ENCODE measurements at places on chromosomes 3 and 15.

DNA sequence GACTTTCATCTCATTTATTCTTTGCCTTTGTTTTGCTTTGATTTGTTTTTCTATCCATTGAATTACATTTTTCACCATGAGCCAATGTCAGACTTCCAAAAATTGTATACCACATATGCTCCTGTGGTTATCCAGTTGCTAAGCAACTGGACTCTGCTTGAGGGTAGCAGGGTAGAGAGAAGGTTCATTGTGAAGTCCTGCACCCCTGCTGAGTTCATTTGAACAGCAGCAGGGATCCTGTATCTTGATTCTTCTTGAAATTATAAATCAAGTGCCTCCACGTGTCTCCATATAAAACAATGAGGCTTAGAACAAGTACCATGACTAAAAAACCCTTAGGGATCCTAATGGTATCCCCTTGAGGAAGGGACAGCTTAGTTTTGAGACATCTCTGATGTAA lies 449.3 kb downstream of the ROBO2 start:
- DNase-seq: no peak

- DNase-seq: no peak
Observed at GRCh38 chr3:190734490-190734889, 128.0 kb downstream of the GMNC start.

DNA sequence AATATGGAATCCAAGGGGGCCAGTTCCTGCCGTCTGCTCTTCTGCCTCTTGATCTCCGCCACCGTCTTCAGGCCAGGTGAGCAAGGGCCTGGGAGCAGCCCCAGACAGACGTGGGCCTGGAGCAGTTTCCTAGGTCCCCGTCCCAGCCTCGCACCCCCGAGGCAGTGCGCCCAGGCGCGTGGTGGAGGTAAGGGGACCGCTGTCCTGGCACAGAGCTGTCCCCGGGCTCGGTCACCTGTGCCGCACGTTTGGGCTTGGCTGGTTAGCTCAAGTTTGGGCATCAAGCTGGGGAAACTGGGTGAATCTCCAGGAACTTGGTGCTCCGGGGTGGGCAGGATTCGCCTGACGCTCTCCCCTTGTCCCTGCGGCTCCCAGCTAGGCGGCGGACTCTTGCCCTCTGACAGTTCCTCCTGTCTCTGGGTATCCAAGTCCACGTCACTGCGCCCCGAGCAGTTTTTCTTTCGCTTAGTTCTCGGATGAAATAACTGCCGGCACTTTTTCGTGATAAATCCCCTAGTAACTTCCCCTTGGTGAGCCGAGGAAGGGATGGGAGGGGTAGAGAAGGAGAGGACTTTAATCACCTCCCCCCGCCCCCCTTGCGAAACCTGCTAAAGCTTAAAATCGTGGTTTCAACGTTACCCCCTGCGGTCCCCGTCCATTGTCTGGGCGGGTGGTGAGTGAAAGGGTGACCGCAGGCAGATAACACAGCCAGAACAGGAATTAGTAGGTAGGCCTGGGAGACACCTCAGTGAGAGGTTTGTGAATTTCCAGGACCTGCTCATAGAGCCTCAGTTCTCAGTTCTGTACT lies 901 bp downstream of the ALCAM start:
- DNase-seq: no peak

- no peak for DNase-seq
Observed at GRCh38 chr3:72855001-72855400, 6.8 kb upstream of the SHQ1 start.

GRCh38 chr15:52284164-52284563 lies 11.4 kb downstream of the MYO5C start:
- DNase-seq: no peak

GRCh38 chr3:166783206-166783605 lies 596.9 kb downstream of the ZBBX start:
- no peak for DNase-seq

GRCh38 chr3:58161435-58162398 lies 49.1 kb downstream of the DNASE1L3 start:
- peak; percentile 94 for DNase-seq

- no peak for DNase-seq
Observed at GRCh38 chr3:63030666-63031065, 155.4 kb upstream of the CADPS start.

- DNase-seq: no peak
Observed at GRCh38 chr15:70151003-70151402, 53.3 kb upstream of the TLE3 start.

DNA sequence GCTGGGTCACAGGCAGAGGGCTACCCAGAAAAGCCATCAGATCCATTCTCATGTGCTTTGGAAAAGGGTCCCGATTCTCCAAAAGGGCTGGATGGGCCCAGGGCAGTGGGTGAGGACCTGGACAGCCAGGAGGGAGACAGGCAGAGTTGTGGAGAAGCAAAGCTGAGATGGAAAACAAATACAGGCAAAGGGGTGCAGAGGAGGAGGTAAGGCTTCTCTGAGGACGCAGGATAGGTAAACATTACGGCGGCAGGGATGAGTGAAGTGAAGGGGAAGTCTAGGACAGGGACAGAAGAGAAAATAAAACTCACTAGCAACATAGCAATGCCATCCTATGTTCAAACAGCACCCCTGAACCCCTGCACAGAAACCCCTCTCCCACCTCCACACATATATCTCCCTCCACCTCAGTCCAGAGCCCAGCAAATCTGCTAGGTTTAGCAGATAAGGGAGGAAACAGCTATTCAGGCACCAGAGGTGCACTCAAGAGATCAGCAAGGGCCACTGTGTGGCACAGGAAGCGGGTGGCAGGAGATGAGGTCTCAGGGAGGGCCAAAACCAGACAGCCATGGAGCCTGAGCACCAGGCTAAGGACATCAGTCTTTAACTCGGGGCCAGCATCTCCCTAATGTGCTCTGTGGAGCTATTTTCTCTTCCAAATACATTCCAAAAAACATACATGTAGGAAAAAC lies 51.3 kb downstream of the HOMER2 start:
- DNase-seq: no peak

- no peak for DNase-seq
Observed at GRCh38 chr3:69791919-69792399, 52.7 kb downstream of the MITF start.

DNA sequence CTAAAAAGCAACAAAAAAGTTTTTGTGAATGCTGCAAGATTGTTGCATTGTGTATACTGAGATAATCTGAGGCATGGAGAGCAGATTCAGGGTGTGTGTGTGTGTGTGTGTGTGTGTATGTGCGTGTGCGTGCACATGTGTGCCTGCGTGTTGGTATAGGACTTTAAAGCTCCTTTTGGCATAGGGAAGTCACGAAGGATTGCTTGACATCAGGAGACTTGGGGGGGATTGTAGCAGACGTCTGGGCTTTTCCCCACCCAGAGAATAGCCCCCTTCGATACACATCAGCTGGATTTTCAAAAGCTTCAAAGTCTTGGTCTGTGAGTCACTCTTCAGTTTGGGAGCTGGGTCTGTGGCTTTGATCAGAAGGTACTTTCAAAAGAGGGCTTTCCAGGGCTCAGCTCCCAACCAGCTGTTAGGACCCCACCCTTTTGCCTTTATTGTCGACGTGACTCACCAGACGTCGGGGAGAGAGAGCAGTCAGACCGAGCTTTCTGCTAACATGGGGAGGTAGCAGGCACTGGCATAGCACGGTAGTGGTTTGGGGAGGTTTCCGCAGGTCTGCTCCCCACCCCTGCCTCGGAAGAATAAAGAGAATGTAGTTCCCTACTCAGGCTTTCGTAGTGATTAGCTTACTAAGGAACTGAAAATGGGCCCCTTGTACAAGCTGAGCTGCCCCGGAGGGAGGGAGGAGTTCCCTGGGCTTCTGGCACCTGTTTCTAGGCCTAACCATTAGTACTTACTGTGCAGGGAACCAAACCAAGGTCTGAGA lies 4.7 kb downstream of the BHLHE40 start:
- no peak for DNase-seq

GRCh38 chr3:12536423-12536822 lies 8.9 kb downstream of the MKRN2OS start:
- no peak for DNase-seq

- DNase-seq: no peak
Observed at GRCh38 chr3:112425858-112426750, 73.2 kb downstream of the BTLA start.

DNA sequence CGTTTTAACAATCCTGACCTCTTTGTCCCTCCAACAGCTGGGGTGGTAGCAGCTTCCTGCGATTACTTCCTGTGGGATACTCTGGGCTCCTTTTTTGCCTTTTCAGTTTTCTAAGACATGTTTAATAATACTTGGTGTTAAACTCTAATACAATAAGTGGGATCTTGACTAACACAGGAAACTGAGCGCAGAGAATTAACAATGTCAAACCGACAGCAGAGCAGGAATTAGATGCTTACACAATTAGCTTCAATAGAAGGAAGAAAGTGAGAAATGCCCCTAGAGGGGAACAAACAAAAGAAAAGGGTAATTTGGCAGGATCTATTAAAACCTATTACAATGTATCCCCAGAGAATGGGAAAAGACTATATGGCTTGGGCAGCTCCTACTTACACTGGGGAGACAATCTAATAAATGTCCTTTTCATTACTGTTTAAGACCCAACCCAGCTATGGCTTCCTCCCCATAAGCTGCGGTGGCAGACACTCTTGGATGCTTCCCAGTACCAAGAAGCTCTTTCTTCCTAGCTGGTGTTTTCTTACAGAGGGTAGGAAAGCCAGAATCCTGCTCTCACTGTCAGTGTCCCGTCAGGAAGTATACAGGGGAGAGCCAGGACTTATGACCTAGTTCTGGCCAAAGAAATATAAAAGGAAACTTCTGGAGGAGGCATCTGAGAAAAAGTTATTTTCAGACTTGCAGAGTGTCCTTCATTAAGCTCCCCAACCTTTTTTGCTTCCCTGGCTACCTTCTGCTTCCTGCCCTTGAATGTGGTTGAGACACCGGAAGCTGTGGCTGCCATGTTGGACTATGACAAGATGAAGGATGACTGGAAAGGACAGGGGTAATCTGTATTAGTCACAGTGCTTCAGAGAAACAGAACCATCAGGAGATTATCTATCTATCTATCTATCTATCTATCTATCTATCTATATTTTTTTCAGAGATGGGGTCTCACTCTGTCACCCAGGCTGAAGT lies 194.1 kb upstream of the KBTBD8 start:
- DNase-seq: no peak

DNA sequence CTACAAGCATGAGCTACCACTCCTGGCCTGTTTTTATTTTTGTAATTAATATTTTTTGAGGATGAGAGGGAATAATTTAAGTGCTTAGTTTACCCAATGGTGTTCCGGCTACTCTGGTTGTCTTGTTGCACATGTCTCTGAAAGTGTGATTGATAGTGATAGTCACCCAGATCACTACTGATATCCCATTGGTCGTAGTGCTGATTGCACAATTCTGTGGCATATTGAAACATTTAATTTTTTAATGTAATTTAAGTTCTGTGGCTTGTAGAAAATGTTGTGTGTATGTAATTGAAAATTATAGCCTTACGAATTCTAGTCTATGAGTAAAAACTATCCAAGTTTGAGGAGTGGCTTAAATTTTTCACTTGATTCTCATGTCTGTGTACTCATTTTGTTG lies 11.9 kb downstream of the ARIH2 start:
- no peak for DNase-seq

DNA sequence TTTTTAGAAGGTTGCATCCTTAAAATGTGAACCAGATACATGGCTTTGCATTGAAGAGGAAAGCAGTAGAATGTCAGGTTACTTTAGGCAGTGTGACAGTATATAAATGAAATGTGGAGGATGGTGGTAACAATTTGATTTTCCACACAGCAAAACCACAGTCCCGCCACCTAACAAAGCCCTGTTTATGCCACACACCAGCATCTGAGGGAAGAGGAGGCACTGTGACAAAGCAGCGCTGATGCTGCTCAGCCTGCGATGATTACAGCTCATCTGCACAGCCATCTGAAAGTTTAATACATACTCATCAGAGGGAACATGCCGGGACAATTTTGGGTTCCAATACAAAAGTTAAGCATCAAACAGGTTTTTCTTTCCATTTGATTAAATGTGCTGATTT lies 8.9 kb downstream of the RNF7 start:
- no peak for DNase-seq

- DNase-seq: no peak
Observed at GRCh38 chr3:30810625-30811024, 83.8 kb downstream of the GADL1 start.

GRCh38 chr3:190605385-190605784 lies 91.5 kb downstream of the IL1RAP start:
- DNase-seq: no peak

DNA sequence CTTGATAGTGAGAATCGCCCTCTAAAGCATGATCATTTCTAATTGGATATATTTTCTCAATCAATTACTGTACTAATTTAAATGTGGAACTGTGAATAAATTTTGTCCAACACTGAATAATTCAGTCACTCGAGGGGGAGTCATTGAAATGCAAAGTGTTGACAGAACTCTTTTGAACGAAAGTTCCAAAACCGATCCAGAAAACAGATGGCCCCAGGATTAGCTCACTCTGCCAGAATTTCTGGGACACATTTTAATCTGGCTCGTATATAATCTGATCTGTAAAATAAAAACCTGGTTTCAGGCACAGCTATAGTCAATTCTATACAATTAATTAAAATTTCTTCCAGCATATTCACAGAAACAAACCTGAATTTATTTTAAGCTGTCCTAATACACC lies 580.4 kb downstream of the ROBO1 start:
- no peak for DNase-seq

- DNase-seq: no peak
Observed at GRCh38 chr3:152202976-152203626, 65.6 kb upstream of the MBNL1 start.

- DNase-seq: no peak
Observed at GRCh38 chr3:46006238-46007032, 10.8 kb upstream of the FYCO1 start.

- no peak for DNase-seq
Observed at GRCh38 chr15:39890621-39891020, 29.4 kb downstream of the GPR176 start.

DNA sequence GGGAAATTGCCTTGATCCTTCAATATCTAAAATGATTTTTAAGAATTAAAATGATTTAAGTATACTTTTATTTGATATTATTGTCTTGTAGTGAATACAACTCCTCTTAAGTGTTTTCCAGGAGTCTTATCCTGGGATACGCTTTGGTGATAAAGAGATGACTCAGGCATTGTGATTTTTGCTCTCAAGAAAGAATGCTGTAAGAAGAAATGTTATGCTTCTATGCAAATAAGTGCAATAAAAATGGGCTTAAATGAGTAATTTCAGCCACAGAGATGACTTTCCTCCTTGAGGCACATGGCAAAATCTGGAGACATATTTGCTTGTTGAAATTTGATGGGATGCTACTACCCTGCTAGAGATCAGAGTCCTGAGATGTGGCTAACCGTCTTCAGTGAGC lies 358.6 kb upstream of the BCHE start:
- DNase-seq: no peak

GRCh38 chr3:128369121-128369703 lies 97.5 kb downstream of the DNAJB8 start:
- no peak for DNase-seq

GRCh38 chr3:86993704-86994103 lies 2.8 kb upstream of the VGLL3 start:
- no peak for DNase-seq
